Activated CD4-positive, alpha-beta memory T cell treated with anti-CD3 and anti-CD28 coated beads, Interleukin-2, amount 10 ng/mL, durations not matched to agents 7 days and 5 days (primary cell): ENCODE measurements at places on chromosomes 4 and X. TPM values are rescaled to one million over a fixed set of nuclear protein-coding genes. Genes with fewer than 3 reads are reported as not detected.

DNA sequence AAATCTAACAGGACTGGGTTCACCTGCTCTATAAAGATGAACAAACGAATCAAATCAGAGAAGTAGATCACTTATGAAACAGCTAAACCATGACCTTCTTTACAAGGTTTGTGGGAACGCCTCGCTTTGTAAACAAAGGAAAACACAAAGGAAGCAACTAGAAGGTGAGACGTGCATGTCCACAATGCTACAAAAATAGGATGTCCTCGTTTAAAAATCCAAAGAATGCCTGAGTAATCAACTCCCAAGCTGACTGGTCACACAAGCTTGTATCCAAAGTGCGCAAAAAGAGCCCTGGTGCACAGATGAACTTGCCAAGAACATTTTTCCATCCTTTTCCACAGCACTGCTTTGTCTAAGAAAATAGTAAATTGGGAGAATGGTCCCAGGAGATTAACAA, 6.3 kb upstream of the SH3KBP1 start:
- DNase-seq = no peak

Gene RTL9
- not detected for total RNA-seq

Gene SMIM31
- not detected for total RNA-seq

GRCh38 chrX:53362449-53362848, 60.0 kb downstream of the SMC1A start:
- DNase-seq = no peak

Gene QRFPR
- not detected for total RNA-seq

Gene SLITRK4
- total RNA-seq = not detected

- no peak for DNase-seq
These were observed 87.6 kb upstream of the ZCCHC13 start for GRCh38 chrX:74216421-74216820.

Gene LNX1
- not detected for total RNA-seq

Gene DGAT2L6
- not detected for total RNA-seq

- DNase-seq = no peak
These were observed 24.7 kb upstream of the PRPS1 start for GRCh38 chrX:107603429-107604159.

DNA sequence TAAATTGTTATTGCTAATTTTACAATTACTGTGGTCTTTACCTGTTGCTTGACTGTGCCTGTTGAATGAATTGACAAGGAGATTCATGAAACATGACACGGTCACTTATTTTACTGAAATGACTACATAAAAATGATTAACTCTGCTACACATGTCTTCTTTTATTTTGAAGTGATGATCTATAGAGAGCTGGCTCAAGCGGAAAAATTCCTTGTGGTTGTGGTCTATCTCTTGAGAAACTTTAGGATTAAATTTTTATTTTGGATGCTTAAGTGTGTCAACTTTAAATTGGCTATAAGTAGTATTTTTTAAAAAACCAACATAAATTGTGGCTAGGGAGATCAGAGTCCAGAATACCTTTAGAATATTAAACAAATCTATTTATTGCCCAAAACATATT, 131.8 kb upstream of the PITX2 start:
- no peak for DNase-seq

DNA sequence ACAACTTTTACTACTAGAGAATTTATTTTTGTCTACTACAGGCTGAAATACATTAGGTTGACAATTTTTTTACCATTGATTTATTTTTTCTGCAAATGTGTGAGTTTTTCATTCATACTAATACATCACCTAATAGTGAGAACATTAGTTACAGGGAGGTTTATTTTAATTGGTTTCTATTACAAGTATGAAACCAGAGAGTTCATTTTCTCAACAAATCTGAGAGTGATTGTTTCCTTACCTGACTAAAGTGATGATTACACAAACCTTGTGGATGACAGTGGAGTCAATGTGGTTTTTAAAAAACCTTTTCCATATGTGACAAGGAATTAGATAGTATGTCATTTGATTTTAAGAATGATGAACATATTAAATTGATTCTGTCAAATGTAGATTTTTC, 227.4 kb downstream of the PALLD start:
- no peak for DNase-seq

DNA sequence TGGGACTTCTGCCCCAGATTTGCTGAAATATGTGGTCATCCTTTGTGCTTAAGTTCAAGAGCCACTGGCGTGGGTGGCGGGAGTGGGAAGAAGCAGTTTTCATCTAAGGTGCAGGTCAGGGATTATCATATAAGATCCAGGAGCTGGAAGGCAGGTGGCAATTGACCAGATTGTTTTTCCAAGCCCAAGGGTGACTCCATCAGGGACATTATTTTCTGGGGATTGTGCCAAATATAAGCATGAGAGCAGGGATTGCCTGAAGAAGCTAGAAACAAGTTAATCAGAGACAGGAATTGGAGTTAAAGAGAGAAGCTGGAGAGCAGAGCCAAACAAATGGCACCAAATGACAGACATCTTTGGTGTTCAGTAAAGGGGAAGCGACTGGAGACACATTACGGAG, 19.4 kb upstream of the SEL1L3 start:
- DNase-seq = no peak

DNA sequence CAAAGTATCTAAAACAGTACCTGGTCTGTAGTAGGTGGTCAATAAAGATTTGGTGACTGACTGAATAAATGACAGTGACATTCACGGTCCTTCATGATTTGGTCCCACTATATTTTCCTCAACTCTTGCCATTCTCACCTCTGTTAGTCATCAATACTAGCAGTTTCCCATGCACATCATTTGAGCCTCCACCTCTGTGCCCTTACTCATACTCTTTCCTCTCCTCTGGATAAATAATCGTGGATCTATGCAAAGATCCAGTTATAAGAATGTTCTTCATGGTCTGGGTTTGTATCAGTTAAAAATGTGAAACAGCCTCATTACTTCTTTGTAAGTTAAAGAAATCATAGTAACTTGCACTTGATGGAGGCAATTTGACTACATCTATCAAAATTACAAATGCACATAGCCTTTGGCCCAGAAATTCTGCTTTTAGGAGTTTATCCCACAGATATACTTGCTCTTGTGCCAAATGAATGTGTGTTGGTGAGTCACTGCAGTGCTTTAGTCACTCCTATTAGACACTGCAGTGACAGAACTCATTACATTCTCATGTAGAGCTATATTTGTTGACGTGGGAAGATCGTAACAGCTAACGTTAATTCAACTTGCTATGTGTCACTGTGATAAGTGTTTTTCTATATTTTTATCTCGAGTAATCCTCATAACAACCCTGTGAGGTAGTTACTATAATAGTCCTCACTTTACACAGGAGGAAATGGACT, 121.9 kb upstream of the SMIM10 start:
- no peak for DNase-seq

GRCh38 chr4:168843635-168844034, 166.4 kb downstream of the CBR4 start:
- DNase-seq = no peak

Gene SLC4A4
- 3.1 TPM for total RNA-seq

GRCh38 chrX:147322496-147322895, 508.0 kb upstream of the CXorf51A start:
- no peak for DNase-seq

Gene CYTL1
- not detected for total RNA-seq

- DNase-seq = no peak
These were observed 32.7 kb upstream of the CRMP1 start for GRCh38 chr4:5925419-5926200.

- no peak for DNase-seq
These were observed 155.8 kb downstream of the SH2D1A start for GRCh38 chrX:124502166-124502565.

- no peak for DNase-seq
These were observed 8.2 kb downstream of the PRRG3 start for GRCh38 chrX:151703487-151703886.

- no peak for DNase-seq
These were observed 80.3 kb downstream of the GPC4 start for GRCh38 chrX:133335027-133335426.

- no peak for DNase-seq
These were observed 286.4 kb downstream of the CRLF2 start for GRCh38 chrX:926070-926469.

DNA sequence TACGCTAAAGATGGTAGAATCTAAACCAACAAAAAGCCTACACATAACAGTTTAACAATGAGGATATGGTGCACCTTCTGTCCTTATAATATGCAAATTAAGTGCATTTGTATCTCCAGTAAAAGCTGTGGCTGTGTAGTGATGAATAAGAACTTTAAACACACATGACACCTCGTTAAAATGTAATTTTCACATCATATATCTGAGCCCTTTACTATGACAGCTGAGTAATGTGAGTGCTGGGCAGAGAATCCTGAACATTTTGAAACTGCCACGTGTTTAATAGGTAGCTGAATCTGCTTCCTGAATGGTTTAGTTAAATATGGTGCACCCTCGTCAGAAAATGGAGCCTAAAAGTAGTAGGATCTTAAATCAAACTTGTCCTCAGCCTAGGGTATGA, 540.8 kb downstream of the ADGRL3 start:
- no peak for DNase-seq

DNA sequence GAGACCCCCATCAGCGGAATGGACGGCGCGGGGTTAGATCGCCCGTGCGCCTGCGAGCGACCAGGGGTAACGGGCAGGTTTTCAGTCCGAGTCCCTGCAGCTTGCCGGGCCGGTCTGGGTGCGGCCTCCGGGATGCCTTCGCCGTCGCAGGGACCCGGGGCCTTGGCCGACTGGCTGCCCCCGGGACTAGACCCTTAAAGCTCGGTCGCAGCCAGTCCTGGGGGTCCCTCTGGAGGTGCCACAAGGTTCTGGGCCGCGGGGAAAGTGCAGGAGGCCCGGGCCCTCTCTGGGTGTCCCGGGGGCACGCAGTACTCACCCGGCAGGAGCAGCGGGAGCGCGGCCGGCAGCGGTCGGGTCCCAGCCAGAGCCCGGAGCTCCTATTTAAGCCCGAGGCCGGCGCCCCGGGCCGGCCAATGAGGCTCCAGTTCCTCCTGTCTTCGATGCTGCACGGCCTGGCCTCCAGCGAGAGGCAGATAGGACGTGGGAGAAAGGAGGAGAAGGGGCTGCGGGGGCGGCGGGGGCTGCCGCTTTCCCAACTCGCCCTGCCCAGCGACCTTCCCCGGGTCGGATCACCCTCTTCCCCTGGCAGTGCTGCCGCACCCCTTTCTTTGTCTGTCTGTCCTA, at the start of gene SPON2:
TSS of gene SPON2 (minus strand) at position 356 of the 624 bp plus-strand sequence.
- DNase-seq = no peak

Gene CPE
- total RNA-seq = not detected

GRCh38 chr4:73599182-73599581, 21.1 kb downstream of the RASSF6 start:
- DNase-seq = no peak

Gene DUSP21
- total RNA-seq = not detected

Gene TRPC5OS
- total RNA-seq = not detected

GRCh38 chr4:148054275-148054674, 322.4 kb downstream of the ARHGAP10 start:
- no peak for DNase-seq

GRCh38 chrX:52420824-52421443, 52.1 kb downstream of the XAGE2 start:
- DNase-seq = no peak

- DNase-seq = no peak
These were observed 12.2 kb downstream of the SH3TC1 start for GRCh38 chr4:8211251-8211650.

Gene C4orf50
- total RNA-seq = 1.0 TPM

DNA sequence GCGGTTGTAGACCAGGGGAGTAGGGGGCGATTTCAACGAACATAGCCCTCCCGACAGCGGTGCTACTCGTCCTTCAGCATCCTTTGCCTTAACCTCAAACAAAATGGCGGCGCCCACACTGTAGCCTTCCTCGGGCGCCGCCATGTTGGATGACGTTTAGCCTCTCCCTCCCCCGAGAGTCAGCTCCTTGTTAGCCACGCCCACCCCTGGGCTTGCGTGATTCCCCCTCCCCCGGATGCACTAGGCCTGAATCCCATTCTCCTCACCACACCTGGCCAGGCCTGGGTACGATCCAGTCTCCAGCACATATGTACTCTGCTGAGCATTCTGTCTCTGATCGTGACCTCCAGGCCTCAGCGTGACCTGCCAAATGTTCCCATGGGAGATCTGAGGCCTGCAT, 49.0 kb upstream of the ZNF157 start:
- DNase-seq = no peak

DNA sequence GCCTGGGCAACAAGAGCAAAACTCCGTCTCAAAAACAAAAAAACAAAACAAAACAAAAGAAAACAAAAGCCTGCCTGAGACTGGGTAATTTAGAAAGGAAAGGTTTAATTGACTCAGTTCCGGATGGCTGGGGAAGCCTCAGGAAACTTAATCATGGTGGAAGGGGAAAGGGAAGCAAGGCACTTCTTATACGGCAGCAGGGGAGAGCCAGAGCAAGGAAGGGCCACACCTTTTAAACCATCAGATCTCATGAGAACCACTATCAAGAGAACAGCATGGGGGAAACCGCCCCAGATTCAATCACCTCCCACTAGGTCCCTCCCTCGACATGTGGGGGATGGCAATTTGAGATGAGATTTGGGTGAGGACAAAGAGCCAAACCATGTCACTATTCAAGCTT, 122.2 kb downstream of the UBE2K start:
- no peak for DNase-seq
